Non-pigmented ciliary epithelial cell (primary cell): ENCODE measurements at places on chromosomes 3 and 15.

- DNase-seq = no peak
These were observed 49.4 kb upstream of the AKAP13 start for GRCh38 chr15:85330901-85331588.

DNA sequence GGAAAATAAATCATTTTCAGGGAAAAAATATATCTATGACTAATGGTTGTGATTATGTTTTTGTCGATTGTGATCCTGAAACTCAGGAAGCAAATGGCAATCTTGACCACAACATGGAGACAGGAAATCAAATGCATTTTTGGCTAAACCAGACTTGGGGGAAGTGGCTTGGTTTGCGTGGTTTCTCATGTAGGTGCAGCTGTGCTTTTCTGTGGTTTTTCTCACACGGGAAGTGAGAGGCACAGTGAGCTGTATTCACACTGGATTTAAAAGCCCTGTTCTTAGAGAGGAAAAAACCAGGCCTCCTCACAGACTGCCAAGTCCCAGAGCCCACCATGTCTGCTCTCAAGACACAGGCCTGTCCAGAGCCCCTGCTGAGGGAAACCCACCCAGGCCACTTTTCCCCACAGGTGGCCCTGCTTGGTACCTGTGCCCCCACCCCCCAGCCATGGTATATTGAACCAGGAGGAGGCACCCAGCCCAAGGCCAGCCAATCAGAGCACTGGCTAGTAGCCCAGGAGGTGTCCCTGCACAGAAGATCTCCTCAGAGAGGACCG, 46.1 kb downstream of the BTD start:
- DNase-seq = peak; percentile 97

- DNase-seq = no peak
These were observed 405.9 kb downstream of the ROBO1 start for GRCh38 chr3:79361748-79362378.

- DNase-seq = no peak
These were observed 136.3 kb upstream of the PRR20G start for GRCh38 chr3:127423856-127424765.

- no peak for DNase-seq
These were observed 42.9 kb downstream of the IGSF11 start for GRCh38 chr3:118991775-118992174.

GRCh38 chr3:13584427-13584891, 35.5 kb downstream of the FBLN2 start:
- no peak for DNase-seq

GRCh38 chr3:127324913-127325628, 37.2 kb upstream of the PRR20G start:
- DNase-seq = no peak

- peak; percentile 27 for DNase-seq
These were observed 8.2 kb upstream of the GRIP2 start for GRCh38 chr3:14548321-14548729.

DNA sequence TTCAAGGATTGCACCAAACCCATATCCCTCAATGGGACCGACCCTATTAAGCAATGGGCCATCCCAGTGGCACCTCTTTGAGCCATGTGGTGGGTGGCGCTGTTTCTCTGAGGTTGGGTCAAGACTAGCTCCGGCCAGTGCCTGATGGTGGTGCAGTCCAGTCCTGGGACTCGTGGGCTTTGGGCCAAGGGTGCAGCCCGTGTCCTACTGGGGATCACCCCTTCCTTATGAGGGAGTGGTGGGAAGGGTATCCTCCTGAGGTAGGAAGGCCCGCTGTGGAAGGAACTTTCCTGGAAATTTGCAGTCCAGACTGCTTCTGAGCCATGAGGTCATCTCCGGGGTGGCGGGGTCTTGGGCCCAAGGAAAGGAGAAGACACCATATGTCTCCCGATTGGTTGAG, 231.6 kb downstream of the SNRPN start:
- DNase-seq = no peak

- no peak for DNase-seq
These were observed 79.3 kb upstream of the LMOD3 start for GRCh38 chr3:69201658-69202057.

- DNase-seq = peak; percentile 28
These were observed 141.5 kb downstream of the PLOD2 start for GRCh38 chr3:146019508-146019907.

- DNase-seq = no peak
These were observed 190.2 kb downstream of the NR1D2 start for GRCh38 chr3:24135280-24135679.

DNA sequence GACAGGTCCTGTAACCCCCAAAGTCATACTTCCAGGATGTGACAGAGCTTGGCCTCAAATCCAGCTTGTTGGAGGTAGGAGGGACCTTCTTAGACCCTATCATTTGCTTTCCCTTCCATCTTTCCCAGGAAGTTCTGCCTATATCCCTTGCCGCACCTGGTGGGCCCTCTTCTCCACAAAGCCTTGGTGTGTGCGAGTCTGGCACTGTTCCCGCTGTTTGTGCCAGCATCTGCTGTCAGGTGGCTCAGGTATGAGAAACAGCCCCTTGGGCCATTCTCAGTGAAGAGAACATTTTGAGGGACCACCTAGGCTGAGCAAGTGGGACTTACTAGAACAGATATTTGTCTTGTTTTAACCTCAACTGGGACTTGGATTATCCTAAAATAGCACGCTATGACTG, 1.3 kb downstream of the IL17RE start:
- no peak for DNase-seq

GRCh38 chr3:71916747-71917369, 131.9 kb upstream of the PROK2 start:
- no peak for DNase-seq

- no peak for DNase-seq
These were observed 118.2 kb downstream of the ADAM10 start for GRCh38 chr15:58631319-58631718.

GRCh38 chr15:52784799-52785671, 5.1 kb downstream of the ONECUT1 start:
- no peak for DNase-seq

GRCh38 chr15:73924171-73924921, 1.9 kb upstream of the LOXL1 start:
- DNase-seq = no peak

DNA sequence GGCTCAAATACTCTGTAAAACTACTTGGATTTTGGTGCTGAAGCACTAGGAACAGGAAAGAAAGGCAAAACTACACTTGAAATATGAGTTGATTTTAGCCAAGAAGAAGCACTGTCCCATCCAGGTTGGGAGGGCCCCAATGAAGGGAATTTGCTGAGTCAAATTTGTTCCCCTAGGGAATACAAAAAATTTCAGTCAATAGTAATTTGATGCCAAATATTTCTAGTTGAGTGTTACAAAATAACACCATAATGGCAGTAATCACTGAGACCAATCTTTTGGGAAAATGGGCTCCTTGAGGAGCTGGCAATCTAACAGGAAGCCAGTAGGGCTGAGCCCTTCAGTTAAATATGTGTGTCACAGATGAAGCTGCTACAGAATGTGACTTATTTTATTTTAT, 896.9 kb downstream of the DIPK2A start:
- DNase-seq = no peak

- DNase-seq = no peak
These were observed 1.4 kb downstream of the PPM1L start for GRCh38 chr3:160757233-160758106.

DNA sequence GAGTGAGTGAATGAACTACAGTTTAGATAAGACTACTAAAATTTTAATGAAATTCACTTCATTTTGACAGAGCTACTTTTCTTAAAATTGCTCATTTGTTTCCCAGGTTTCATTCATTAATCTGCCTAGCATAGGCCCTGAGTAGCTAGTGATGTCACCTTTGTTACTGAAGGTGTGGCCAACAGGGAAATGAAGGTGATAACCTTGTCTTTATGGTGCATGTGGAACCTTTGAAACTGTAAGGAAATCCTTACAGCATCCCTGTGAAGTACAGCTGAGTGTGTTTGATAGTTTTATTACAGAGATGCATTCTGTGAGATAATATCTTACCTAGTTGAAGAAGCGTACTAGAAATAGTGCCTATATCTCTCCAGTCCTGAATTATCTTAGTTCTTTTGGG, 112.9 kb downstream of the AKAP13 start:
- no peak for DNase-seq

DNA sequence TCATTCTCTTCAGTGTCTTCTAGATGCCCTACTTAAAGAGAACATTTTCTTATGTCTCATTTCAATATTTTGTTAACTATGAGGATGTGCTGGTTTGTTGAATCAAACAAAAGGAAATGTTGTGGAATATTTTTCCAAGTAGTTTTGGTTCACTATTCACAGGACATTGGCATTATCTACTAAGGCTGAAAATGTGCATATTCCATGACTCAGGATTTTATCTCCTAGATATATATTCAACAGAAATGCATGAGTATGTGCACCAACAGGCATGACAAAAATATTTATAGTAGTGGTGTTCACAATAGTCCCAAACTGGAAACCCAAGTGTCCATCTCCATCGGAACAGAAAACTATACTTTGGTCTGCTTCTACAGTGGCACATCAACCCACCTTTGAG, 16.7 kb upstream of the NR1I2 start:
- no peak for DNase-seq

- DNase-seq = no peak
These were observed 456.9 kb upstream of the UBE2E2 start for GRCh38 chr3:22746221-22746620.

GRCh38 chr15:75720787-75721479, 8.3 kb upstream of the CSPG4 start:
- no peak for DNase-seq

GRCh38 chr3:123337948-123338619, 110.8 kb downstream of the ADCY5 start:
- no peak for DNase-seq

DNA sequence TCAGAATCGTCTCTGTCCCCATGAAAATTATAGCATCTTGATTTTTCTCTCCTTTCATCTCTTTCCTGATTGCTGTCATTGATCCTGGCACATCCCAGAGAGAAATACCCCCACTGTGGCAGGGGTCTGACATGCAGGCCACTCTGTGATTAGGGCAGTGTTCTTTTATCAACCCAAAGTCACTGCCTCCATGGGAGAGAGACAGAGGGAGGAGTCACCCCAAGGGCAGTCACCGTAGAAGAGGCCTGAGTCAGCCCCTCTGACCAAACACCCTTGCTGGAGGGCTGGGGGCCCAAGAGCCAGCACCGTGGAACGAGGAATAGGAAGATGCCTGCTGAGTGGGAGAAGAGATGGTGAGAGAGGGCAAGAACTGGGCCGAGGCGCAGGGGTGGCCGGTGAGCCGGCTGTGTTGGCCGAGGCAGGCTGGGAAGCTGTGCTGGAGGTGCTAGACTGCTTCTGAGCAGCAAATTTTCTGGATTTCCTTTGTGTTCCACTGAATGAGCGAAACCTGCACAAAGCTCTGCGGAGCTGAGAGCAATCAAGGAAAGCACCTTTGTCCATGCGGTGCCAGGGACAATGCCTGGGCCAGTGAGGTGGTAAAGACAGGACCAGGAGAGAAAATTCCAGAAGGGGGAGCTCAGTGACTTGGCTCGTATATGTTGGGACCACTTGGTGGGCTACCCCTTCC, 103.8 kb downstream of the ADCY5 start:
- no peak for DNase-seq

GRCh38 chr3:174973465-174973864, 114.3 kb downstream of the NAALADL2 start:
- no peak for DNase-seq

- DNase-seq = no peak
These were observed 16.4 kb upstream of the SKIC8 start for GRCh38 chr15:78315686-78316282.

- DNase-seq = no peak
These were observed 19.6 kb downstream of the LRRC49 start for GRCh38 chr15:70912187-70912586.

- DNase-seq = no peak
These were observed 166.8 kb downstream of the IL1RAP start for GRCh38 chr3:190680691-190681090.

DNA sequence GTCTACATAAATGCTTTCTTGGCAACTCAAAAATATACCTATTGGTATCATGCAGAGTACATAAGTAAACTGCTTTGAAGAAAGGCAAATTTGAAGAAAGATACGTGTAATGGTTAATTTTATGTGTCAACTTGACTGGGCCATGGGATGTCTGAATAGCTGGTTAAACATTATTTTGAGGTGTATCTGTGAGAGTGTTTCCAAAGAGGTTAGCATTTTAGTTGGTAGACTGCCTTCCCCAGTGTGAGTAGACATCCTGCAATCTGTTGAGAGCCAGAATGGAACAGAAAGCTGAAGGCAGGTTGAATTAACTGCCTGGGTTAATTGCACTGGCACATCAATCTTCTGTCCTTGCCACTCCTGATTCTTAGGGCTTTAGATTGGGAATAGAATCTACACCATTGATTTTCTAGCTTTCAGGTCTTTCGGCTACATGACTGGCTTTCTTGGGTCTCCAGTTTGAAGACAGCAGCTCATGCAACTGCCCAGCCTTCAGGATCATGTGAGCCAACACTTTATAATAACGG, 98.3 kb downstream of the CMSS1 start:
- DNase-seq = no peak

DNA sequence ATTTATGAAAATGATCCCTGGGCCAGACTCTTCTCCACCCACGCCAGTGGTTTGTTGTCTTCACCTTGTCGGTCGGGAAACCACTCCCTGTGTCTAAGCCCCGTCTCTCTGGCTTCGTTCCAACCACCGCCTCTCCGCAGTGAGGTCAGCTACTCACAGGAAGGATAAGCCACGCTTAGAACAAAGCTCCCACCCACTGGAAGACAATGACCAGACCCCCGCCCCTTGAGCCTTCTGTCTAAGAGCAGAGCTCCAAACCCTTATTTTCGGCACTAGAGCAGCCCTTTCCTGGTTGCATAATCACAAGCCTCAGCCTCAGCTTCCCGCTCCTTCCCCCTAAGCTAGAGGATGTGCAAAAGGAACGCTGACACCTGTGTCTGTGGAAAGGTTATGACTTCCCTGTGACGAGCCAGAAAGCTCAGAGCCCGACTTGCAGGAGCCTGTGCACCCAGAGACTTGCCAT, 114.9 kb upstream of the MEF2A start:
- DNase-seq = no peak

- no peak for DNase-seq
These were observed 127.6 kb upstream of the LPP start for GRCh38 chr3:188026191-188026968.

- DNase-seq = no peak
These were observed at the start of gene FAM240A for GRCh38 chr3:46612324-46612723. Gene FAM240A (plus strand): TSS chr3:46612525. CDS start chr3:46612684, 159 bp downstream.

- DNase-seq = no peak
These were observed 1026.6 kb downstream of the ROBO1 start for GRCh38 chr3:78741066-78741645.

DNA sequence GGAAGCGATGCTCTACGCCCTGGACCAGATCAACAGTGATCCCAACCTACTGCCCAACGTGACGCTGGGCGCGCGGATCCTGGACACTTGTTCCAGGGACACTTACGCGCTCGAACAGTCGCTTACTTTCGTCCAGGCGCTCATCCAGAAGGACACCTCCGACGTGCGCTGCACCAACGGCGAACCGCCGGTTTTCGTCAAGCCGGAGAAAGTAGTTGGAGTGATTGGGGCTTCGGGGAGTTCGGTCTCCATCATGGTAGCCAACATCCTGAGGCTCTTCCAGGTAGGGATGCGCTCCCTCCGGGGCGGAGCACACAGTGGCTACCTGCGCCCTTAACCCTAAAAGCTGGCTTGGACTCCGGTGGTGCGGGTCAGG, 698 bp downstream of the GRM7 start:
- DNase-seq = no peak

GRCh38 chr3:47381317-47382157, 716 bp downstream of the PTPN23 start:
- peak; percentile 41 for DNase-seq
